Stimulated activated CD8-positive, alpha-beta memory T cell treated with anti-CD3 and anti-CD28 coated beads, Interleukin-7, amount 100 ng/mL, for 1 hour (primary cell): ENCODE measurements at places on chromosomes 5 and 9.

GRCh38 chr9:126403397-126403796 is 76.8 kb downstream of the MVB12B start:
- no peak for DNase-seq

DNA sequence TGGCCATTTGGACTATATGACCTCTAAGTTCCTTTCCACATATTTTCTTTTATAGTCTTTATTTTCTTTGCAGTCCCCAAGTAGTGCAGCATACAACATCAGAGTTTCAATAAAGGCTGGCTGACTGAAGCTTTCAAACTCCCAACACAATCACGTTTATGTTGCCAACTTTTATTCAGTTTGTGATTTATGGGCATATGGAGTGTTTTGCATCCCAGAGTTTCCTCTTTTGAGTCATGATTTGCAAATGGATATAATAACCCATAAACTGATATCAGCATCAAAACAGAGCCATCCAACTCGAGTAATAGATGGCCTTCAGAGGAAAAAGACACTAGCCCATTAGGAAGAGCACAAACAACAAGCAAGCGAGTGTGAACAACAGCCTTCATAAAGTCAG is 414.0 kb downstream of the ELAVL2 start:
- no peak for DNase-seq

DNA sequence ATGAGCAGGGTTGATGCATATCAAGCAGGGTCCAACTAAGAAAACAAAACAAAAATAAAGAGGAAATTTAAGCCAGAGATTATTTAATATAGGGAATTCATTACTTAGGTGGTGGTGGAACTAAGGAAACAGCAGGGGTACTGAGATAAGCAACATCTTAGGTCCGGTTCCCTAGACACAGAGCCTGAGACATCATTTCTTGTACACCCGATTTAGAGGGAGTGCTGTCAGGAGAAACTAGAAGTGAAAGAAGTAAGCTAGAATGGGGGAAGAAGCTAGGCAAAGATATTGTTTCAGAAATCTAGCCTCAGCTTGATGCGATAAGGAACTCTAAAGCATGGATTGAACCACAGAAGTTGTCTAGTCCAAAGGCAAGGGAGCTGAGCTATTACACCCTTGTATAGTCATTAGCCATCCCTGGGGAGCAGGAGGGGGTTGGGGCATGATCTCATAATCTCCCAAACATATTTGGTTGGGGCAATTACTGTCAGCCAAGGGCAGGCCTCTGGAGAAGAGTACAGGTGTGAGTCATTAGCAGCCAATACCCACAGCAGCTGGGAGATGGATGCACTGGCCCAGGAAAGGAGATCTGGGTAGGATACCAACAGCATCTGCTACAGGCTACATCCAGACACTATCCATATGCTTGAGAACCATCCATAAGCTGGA is 194.5 kb downstream of the ARL15 start:
- no peak for DNase-seq

DNA sequence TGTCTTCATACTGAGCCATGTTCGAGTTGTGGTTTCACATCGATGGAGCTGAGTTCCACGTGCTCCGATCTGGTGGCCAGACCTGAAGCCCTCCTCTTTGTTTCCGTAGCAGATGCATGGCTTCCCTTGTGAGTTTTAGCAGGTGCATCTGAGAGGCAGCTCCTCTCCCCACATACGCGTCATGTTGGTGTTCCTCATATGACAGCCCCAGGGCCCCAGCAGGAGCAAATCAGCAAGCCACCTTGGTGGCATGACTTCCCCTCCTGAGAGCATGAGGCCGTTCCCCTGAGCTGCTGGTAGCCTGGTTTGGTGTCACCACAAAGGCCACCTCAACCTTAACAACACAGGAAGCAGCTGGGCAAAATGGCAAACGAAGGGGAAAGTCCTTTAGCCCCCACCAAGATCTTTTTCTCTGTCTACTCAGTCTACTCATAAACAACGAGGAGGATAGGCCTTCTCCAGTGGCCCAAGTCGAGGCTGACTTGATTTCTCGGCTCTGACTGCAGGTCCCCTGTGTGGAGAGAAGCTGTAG is 5.9 kb downstream of the CYFIP2 start:
- peak; percentile 59 for DNase-seq

DNA sequence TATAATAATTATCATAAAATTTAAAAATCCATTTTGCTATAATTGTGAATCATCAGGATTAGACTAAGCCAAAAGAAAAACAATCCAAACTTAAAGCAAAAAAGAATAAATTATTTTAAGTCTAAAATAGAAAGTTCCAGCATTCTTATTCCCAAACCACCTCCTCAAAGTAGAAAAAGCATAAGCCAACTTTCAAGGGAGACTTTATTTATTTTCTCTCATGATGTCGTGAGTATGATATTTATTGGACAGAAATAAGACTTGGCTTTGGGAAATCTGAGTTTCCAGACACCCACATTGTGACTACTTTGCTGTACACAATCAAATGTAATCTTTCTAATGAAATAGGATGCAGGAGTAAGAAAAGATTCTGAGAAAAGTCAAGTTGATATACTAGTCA is 372.1 kb downstream of the MTRR start:
- DNase-seq, result no peak

DNA sequence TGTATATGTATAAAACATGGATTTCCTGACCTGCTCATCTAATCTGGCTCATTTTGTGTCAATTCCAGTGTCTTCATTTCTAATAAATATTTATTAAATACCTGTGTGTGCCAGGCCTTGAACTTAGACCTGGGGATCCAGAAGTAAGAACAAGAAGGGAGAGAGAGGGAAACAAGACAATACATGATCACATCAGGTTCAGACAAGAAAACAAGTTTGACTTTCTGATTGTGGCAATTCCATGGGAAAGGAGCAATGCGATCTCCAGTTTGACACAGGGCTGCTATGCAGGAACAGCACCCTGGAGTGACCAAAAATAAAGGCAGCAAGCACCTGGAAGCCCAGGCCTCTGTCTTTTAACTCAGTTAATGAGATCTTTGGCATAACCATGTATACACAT is 198.1 kb upstream of the ACTBL2 start:
- no peak for DNase-seq

DNA sequence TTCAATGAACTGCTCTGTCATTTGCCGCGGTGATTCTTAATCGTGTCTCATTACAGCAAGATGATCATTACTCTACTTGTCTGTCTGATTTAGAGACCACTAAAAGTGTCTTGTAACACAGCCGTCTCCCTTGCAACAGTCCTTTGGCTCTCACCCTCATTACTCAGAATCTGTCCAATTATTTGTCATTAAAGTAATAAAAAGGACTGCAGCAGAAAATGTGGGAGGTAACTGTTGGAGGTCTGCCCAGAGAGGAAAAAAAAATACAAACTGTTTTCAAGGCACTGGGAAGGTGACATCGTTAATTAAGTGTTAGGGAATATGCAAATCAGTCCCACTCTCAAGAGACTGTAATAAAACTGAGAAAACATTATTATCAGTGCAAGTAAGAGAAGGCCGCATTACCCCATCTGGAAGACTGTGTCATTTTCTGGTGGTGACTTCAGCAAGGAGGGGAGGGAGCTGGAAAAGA is 281.0 kb downstream of the RASEF start:
- no peak for DNase-seq
